ENCODE measurements at places on chromosomes 7 and 10.
A peak's percentile ranks its signal among the peaks of the same experiment; 100 is the strongest.

DNA sequence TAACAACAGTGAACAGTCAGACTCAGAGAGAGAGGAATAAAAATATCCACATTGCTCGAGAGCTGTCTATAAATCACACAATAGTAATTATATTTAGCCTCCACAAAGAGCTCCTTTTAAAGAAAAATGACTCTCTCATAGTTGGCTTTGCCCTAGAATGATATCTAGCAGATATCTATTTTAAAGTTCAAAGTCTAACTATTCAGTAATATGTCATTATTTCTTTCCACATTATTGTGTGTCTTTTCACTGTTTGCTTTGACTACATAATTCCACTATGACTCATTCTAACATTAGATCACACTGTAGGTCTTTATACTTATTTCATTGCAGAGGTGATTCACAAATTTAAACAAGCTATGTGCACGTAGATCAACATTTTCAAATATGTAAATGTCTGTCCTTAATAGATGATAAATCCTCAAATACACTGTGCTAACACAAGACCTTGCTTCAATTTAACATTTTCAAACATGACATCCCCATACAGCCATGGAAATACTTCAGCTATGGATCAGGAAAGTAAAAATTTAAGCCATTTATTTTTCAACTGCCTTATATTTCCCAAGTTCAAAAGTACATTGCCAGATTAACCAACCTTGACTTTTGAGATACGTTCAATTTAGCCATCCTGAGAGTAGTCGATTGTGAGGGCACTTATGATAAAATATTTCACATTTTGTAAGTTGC is 99.9 kb upstream of the AKR1E2 start:
- DNase-seq = no peak

DNA sequence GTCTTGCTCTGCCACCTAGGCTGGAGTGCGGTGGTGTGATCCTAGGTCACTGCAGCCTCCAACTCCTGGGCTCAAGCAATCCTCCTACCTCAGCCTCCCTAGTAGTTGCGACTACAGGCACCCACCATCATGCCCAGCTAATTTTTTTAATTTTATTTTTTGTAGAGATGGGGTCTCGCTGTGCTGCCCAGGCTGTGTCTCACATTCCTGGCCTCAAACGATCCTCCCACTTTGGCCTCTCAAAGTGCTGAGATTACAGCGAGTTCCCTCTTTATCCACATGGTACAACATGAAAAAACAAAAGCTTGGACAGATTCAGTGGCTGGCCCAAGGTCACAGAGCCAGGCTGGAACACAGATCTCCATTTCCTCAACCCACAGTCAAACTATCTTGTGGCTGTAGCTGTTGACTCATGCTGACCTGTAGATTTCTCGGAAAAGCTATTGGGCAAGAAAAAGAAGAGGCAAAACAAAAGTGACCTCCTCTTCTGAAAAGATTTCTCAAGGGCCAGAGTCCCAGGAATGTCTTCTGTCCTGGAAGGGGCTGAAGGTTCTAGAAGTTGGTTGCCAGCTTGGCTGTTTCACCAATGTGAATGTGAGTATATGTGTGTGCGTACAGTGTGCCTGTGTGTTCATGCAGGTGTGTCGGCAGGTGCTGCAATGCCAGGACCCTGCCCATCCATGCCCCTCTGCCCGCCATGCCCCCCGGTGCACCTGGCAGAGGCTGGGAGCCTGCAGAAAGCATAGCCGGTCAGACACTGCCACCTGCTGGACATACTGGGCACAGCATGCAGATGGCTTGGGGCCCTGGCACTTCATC is 28.4 kb downstream of the TMEM130 start:
- DNase-seq = no peak

GRCh38 chr7:115693779-115694178 is 336.8 kb downstream of the TFEC start:
- no peak for DNase-seq

DNA sequence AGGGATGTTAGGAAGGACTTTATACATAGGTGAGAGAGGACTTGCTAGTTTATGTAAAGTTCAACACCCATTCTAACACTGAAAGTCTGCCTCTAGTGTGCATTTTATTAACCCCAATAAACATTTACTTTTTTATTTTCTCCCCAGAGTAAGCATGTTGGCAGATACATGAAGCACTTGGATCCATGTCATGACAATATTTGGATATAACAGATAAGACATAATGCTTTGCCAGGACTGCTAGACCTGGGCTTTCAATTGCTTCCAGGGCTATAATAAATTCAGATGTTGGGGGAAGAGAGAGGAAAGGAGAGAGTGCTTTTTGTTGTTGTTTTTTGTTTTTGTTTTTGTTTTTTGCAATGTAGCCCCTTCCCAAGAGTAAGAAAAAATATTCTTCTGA is 269.3 kb upstream of the LRRTM3 start:
- no peak for DNase-seq

GRCh38 chr10:58266826-58267712 is 625 bp downstream of the IPMK start:
- no peak for DNase-seq

GRCh38 chr10:32112055-32112454 is 55.8 kb upstream of the KIF5B start:
- no peak for DNase-seq

GRCh38 chr10:88526501-88527105 is 56.5 kb downstream of the RNLS start:
- no peak for DNase-seq

- no peak for DNase-seq
Observed at GRCh38 chr10:16520900-16521299, 779 bp downstream of the C1QL3 start.

DNA sequence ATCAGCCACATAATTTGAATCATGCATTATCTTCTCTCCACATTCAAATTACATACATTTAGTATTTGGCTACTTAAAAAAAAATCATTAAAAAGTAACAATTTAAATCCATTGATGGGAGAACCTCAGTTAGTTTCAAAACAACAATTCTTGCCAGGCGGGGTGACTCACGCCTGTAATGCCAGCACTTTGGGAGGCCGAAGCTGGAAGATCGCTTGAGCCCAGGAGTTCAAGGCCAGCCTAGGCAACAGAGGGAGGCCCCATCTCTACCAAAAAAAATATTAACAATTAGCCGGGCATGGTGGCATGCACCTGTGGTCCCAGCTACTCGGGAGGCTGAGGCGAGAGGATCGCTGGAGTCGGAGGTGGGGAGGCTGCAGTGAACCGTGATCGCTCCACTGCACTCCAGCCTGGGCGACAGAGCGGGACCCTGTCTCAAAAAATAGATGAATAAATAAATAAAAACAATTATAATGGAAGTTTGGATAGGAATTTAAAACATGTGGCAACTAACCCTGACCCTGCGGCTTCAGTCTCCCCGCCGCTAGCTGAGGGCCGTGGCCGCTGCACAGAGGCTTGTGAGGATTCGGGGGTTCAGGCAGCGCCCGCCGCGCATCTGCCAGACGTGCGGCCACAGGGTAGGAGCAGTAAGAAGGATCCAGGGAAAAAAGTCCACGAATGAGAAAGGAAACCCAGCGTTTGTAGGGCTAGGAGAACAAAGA is 1.1 kb upstream of the CSGALNACT2 start:
- no peak for DNase-seq

DNA sequence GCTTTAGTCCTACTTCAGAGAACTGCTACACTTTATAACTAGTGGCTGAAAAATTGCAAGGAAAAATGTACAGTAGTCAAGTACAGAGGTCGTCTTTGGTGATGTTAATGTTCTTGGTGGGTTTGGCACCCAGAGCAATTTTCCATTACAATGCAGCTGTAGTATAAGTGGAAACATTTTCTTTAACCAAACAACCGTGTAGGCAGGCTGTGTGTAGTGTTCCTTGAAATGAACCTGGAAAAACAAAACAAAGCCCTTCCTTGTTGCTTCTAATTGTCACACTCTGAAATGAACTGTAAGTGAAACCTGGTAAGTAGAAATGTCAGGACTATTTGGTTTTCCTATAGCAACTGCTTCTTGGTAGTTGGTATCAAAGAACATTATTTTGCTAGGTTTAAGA is 256.9 kb downstream of the MDFIC start:
- DNase-seq = peak; percentile 4

DNA sequence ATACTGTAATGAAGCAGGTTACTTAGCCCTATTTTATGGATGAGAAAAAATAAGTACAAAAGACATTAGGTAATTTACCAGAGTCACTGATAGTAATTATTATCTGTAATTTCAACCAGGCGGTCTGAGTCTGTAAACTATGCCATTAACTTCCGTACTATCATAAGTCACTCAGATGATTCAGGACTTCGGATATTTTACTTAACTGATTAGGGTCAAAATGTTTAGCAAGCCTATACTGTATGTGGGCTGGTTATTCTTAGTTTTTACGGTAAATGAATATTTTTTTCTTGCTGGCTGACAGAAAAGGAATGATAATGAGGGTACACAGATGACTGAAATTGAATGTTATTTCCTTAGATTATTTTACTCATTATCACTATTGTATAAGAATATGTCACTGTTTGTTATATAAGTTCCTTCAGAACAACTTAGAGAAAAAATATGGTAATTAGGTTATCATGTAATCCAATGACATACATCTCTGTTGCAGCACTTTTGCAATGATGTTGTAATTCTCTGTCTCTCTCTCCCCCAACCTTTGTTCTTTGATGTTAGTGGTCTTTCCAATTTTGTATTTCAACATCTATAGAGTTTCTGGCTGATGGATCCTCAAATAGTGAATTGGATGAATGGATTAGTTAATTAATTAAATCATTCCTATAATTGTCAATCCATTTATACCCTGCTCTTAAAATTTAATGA is 165.6 kb downstream of the ZEB1 start:
- DNase-seq = no peak
